DMS79 treated with DMSO at 0.1 percent for 48 hours (cell line): ENCODE measurements at places on chromosomes 3 and 15.

GRCh38 chr3:177679568-177680471, 482.5 kb upstream of the TBL1XR1 start:
- no peak for DNase-seq

DNA sequence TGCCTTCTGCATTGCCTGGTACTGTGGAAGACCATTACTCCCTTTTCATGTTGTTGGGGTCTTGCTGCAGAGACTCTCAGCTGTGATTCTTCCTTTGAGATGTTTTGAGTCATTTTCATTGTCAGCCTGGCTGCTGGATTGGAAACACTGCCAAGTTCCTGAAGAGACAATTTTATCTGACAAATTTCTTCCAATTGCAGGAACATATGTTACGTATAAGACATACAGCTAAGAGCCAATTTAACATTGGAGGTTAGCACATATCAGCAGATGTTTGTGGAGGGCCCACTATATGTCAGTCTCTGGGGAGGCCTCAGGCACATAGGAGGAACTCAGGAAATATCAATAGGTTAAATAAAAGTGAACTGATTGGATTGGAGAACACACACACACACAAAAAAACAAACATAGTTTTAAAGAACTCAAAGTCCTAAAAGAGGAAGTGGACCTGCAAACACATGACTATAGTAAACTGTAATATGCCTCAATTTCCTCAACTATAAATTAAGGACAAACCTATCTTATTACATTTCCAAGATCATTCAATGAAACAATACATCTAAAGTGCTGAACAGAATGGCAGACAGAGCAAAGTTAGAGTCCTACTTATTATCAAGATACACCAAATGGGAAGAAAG, 172.3 kb downstream of the MYRIP start:
- no peak for DNase-seq

DNA sequence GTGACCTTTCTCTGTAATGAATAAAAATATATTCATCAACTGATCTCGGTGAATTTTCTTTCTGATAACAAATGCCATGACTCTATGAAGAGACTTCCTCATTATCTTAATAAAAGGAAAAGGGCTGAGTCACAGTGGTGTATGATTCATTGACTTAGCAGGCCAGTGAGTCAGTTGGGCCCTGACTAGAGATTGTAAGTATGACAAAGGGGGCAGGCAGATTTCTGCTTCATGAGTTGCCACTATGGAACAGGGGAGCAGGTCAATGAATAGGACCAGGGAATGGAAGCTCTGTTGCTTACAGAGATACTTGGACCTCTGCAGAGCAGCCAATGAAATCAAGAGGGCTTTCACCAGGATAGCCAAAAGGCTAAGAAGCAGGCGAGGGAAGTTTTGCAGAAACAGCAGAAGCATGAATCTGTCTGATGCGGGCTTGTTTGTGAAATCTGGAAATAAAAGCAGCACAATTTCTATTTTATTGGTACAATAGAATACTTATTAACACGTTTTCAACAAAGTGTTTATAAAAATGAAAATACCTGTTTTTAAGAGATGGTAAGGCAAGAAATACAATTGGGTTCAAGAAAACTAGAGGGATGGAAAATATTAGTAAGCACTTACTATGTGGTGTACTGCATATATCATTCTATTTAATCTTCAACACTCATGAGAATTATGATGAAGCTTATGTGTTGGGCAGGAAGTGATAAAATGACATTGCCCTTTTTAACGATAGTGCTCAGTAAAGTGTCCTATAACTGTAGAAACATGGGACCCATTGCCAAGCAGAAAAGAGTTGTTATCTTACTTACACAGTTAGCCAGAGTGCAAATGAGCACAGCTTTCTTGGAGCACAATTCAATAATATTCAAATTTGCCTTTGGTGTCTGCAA, 169.8 kb upstream of the MYRIP start:
- no peak for DNase-seq

DNA sequence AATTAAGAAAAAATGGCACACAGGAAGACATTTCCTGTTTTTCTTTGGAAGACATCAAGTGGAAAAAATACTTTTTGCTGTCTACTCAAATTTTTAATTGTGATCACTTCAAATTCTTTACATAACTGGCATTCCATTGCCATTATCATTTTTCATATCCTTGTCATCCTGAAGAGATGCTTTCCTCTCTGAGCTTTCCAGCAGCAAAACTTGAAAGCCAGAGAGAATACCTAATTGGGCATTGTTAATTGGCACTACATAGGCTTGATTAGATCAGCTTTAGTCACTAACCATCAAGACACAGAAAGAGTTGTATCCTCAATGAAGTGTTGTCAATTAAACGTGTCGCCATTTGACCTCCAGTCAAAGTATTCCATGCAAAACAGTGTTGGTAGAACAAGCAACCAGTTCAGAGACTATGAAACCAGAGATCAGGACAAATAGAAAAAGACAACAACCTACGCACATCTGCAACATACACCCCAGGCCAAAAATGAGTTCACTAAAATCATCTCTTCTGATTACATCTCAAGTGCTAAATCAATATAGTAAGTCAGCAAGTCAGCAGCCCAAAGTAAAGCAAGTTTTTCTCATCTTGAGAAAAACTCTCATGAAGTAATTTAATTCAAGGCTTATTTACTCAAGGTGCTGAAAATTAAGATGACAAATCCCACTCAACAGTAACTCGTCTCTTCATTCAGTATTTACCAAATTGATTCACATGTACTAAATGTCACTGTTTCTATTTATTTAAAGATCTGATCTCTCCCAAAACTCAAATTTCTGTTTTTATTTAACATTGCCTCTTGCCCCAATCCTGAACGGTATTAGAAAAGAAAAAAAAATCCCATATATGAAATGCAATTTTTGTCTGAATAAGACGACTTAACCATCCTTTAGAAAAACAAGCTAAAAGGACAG, 123.0 kb downstream of the SUCLG2 start:
- no peak for DNase-seq

DNA sequence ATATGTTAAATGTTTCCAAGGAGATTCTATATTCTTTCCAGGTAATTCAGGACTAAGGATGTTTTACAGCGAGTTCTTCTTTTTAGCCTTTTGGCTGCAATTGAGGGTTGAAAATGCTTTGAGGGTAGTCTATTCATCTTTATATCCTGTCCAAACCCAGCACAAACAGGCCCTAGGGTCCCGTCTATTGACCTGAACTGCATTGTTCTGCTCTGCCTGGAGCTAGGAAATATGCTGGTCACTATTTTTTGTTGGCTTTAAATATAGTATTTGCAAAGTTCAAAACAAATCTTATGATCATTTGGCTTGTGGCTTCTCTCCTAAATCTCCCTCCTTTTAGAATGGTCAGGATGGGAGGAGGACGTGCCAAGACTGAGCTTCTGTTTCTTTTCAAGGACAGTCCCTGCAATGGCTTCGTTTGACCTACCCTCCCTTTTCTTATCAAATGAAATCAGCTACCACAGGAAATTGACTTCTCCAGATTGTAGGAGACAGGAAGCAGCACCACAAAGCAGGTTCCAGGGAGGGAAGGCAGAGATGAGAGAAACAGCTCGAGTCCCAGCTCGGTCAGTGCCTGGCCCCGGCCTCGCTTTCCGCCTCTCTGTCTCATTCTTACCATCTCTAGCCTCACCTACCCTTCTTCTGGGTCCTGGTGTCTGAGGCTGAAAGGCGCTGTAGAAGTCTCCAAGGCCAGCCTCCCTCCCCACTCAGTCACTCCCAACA, 27.6 kb upstream of the NRROS start:
- DNase-seq = no peak

GRCh38 chr3:38118421-38119247, 18.3 kb downstream of the ACAA1 start:
- DNase-seq = no peak

GRCh38 chr3:67619991-67620390, 34.4 kb downstream of the SUCLG2 start:
- DNase-seq = no peak

- DNase-seq = peak; percentile 64
Measured at GRCh38 chr3:127844326-127844942, 22.1 kb upstream of the MGLL start.

DNA sequence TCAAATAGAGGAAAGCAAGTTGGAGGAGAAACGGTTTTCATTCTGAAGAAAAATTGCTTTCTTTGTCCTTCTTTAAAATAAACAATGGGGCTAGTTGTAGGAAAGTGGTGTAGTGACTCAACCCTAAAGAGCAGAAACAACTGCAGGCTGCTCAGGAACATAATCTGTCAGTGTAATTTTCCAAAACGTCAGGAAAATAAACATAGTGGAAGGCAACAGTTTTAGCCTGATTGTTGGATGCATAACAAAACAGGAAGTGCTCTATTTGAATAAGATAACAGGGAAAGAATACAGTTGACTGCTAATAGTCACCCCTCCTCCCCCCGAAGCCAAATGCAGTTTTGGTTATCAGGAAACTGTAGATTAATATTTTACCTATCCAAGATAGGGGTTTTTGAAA, 167.6 kb downstream of the ECT2 start:
- peak; percentile 47 for DNase-seq

DNA sequence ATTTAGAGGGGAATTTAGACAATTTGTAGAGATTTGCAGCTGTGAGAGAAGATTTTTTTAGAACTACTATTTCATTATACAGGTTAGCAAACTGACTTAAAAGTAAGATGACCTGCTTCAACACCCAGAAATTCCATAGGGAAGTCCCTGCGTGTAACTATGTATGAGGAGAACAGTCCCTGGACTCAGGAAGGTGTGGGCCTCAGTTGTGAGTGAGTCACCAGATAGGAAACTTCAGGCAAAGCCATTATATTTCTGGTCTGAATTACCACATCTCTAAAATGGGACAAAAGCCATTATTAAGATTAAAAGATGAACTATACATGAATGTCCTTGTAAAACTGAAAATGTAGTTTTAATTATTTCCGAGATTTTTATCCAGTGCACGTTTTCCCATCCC, 488.3 kb upstream of the GOLIM4 start:
- no peak for DNase-seq

DNA sequence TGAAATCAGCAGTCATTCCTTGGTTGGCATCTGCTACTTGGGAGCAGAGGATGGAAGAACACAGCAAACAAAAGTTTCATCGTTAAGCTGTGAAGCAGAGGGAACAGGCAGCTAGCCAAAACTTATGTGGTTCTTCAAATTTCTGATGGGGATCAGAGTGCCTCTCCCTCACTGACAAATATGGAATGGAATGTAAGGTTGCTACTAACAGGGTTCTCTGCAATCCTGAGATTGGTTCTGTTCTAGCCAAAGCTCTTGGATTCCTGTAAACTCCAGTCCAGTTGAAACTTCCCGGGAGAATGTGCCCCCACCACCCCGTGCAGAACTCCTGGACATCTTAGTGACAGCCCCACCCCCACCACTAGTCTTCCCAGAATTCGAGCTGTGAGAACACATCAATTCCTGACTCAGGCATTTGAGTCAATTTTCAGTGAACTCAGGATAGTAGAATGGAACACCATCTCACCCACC, 55.9 kb upstream of the PHLDB2 start:
- no peak for DNase-seq

DNA sequence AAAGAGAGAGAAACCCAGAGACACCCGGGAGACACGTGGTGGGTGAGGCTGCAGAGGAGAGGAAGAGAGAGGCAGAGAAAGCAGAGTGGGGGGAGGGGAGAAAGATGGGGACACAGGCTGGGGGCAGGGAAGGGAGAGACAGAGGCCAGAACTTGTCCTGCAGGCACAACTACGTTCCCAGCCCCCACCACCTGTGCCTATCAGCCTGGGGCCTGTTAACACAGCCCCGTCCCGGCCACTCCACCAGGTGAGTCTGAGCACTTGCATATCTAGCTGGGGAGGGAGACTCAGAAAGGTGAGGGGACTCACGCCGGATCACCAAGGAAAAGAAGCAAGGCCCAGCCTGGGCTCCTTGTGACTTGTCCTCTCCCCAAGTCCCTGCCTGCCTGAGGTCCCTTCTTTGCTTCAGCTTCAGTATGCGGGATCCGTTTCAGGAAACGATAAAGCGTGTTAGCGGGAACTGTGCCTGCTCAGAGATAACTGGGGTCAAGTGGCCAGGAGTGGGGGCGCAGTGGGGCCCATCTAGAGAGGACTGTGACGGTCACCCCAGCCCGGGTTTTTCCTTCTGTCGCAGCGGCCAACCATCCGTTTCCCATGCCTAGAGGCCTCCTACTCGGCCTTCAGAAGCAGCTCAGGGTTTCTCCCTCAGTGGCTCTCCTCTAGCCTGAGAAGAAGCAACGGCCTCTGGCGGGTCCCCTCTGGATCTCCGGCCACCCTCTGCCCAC, 10.3 kb downstream of the LINGO1 start:
- DNase-seq = no peak

DNA sequence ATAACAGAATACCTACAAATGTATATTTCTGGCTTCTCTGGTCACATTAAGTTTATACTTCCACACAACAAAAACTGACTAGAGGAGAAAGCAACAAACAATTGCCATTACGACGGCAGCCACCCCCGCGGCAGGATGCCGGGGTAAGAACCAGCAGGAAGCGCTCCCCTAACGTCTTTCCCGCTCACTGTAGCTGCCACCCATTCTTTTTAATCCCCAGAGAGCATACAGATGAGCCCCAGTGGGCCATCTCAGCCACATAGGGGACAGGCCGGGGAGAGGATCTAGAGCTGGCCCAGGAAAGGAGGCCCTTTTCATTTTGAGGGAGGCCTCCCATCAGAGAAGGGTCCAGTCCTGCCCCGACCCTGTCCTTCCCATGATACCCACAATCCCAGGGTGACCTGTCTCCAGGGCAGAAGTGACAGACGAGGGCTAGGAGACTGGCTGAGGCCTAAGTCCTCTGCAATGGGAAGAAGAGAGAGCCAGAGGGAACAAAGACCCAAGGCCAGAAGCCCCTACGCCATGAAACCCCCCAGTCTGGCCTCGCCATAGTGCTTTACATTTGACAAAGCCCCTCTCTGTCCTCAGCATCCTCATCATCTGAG, 3.6 kb upstream of the CALML4 start:
- no peak for DNase-seq

DNA sequence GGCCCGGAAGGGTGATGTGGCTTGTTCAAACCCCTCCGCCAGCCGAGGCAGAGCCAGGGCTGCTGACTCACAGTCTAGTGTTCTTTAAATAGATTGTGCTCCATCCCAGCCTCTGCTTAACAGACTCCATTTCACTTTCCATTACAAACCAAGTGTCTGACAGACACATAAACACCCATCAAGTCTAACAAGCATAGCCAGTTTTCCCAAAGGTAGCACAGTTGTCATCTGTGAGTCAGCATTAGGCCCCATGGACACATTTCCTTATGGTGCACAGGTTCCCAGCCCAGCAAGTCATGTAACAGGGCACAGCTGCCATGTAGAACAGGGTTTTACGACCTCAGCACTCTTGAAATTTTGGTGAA, 109.9 kb upstream of the RAP2B start:
- no peak for DNase-seq

DNA sequence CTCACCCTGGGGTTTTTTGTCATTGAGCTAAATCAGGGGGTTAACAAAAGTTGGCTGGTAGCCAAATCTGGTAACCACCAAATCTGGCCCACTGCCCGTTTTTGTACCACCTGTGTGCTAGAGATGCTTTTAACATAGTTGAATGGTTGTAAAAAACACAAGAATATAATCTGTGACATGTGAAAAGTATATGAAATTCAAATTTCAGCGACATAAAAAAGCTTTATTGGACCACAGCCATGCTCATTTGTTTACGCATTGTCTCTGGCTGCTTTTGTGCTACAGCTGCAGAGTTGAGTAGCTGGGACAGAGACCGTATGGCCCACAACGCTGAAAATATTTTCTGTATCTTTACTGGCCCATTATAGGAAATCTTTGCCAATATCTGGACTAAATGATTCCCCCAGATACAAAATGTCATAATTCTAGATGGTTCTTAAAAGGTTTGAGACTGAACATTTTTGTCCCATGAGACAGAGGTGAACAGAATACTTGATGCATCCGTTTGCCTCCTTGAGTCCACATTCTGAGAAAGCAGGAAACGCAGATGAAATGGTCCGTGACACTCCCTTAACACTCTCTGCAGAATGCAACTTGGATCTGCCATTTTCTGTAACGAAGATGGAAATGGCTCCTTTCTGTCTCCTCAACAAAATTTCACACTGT, 120.9 kb upstream of the PDZRN3 start:
- no peak for DNase-seq
